EH (cell line): ENCODE measurements at places on chromosomes 5 and 9.

GRCh38 chr5:165410476-165410875, 1905.1 kb downstream of the MAT2B start:
- DNase-seq: no peak

GRCh38 chr5:148267962-148268361, 632 bp upstream of the SPINK13 start:
- no peak for DNase-seq

DNA sequence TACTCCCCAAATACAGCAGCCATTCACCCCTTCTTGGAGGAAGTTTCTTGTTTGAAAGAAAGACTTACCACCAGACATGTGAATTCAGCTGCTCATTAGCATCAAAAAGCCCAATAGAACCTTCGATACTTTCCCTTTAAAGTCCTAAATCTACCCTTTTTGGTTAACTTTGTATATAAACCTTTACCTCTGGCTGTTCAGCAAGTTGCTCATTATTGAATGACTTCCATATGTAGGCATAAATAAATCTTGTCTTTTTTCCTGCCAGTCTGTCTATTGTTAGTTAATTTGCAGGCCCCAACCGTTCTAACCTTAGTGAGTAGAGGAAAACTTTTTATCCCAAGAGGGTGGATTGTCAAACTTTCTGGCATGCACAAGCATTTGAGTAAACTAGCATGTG, 27.9 kb upstream of the FBXL17 start:
- DNase-seq: no peak

GRCh38 chr9:20694248-20694647, 10.2 kb downstream of the FOCAD start:
- DNase-seq: no peak

DNA sequence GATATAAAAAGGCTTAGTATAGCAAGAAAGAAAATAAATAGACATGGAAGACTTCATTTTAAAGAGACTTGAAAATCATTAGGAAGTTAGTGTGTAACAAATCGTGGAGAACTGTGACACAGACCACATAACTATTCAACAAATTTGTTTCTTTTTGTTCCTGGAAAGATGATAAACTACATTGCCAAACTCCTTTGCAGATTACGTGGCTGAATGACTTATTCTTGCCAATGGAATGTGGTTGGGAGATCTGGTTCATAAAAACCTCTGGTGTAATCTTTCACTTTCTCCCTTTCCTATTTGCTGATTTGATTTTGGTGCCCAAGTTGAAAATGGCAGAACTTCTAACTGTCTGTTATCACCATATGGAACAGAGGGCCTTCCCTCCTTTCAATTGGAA, 328.9 kb upstream of the MEF2C start:
- peak; percentile 64 for DNase-seq

DNA sequence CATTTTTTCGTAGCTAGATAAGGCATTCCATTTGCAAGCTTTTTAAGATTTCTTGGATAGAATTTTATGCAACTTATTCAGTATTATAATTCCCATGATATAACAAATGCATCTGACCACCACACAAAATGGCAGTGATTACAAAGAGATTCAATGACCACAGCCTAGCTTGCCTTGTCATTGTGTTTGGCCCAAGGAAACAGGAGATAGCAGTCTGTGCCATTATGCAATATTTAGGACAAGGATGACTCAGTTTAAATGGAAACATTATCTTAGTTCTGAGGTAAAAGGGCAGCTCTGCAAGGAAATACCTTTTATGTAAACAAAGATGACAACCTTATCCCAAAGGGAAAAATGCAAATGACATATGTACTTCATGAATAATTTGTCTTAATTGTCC, 89.8 kb downstream of the NUDT12 start:
- peak; percentile 71 for DNase-seq

DNA sequence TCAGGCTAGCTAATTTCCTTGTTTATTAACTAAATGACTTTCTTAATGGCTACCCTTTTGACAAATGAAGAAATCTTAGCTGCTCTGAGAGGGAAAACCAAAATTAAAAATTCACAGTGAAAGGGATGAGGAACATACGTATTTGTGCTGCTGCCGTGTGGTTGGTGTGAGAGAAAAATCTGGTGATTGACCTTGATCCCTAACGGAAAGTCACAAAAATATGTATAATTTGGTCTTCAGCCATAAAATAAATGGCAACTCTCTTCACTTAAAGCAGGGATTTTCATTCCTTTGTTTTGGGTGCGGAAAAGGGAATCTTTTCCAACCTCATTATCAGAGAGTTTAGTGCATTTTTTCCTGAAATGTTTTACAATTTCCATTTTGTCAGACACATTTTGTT, 40.4 kb downstream of the PAM start:
- no peak for DNase-seq

- DNase-seq: no peak
Observed at GRCh38 chr5:313806-314376, 7.6 kb upstream of the AHRR start.

DNA sequence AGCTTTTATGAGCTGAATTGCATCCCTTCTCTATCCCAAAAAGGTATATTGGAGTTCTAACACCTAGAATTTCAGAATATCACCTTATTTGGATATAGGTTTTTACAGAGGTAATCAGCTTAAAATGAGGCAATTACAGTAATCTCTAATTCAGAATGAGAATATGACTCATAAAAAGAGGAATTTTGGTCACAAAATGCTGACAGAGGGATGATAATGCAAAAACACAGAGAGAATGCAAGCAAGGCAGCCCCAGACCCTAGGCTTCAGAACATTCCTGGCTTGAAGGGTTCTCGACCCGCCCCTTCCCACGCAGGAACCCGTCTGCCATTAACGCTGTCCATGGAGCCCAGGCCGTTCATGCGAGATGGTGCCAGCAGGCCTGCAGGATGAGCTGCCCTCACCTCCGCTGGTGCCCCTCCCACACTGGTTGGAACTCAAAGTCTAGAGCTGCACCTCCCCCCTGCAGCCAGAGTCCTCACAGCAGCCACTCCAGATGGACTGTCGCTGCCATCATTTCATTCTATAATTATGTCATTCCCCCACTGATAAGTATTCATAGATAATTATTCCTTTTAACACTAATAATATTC, 1173.4 kb upstream of the ACO1 start:
- DNase-seq: no peak

- no peak for DNase-seq
Observed at GRCh38 chr5:135255461-135256178, 143.4 kb downstream of the MACROH2A1 start.

- DNase-seq: no peak
Observed at GRCh38 chr5:128426090-128426534, 111.9 kb downstream of the FBN2 start.

GRCh38 chr9:16236311-16236710, 634.2 kb downstream of the BNC2 start:
- DNase-seq: peak; percentile 96

DNA sequence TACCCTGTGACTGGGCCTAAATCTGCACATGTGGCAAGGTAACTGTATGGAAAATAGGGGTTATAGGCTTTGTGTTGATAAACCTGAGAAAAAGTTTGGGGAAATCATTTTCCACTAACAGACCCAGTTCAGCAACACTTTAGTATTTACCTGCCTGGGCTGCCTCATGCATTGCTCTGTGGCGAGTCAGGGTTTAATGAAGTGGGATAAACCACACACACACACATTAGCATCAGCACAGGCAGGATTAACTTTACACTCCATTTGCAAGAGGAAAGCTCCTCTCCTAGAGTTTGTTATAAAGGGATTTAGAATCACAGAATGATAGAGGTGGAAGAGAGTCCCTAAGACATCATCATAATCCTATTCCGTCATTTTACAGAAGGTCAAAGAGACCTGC, 20.0 kb upstream of the ZCCHC7 start:
- DNase-seq: no peak
